NCI-H2107 (cell line): ENCODE measurements at places on chromosomes 3 and 15.

GRCh38 chr3:53544357-53544756 lies 49.9 kb downstream of the CACNA1D start:
- no peak for DNase-seq

- DNase-seq: no peak
These were observed 108.1 kb downstream of the PDZRN3 start for GRCh38 chr3:73516631-73517030.

- DNase-seq: no peak
These were observed 209.2 kb upstream of the ZPLD1 start for GRCh38 chr3:102225407-102226132.

DNA sequence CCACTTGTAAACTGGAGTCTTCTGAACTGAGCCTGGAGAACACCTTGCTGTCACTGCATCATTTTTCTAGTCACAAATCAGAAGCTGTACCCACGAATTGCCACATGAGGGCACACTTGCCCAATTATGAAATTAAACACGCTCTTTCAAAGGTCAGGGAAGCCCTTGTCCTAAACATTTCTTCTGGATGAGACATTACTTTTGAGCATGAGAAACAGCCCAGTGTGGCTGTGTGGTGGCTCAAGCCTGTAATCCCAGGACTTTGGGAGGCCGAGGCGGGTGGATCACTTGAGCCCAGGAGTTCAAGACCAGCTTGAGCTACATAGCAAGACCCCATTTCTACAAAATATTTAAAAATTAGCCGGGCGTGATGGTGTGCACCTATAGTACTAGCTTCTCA lies 27.5 kb upstream of the CFAP161 start:
- peak; percentile 16 for DNase-seq

DNA sequence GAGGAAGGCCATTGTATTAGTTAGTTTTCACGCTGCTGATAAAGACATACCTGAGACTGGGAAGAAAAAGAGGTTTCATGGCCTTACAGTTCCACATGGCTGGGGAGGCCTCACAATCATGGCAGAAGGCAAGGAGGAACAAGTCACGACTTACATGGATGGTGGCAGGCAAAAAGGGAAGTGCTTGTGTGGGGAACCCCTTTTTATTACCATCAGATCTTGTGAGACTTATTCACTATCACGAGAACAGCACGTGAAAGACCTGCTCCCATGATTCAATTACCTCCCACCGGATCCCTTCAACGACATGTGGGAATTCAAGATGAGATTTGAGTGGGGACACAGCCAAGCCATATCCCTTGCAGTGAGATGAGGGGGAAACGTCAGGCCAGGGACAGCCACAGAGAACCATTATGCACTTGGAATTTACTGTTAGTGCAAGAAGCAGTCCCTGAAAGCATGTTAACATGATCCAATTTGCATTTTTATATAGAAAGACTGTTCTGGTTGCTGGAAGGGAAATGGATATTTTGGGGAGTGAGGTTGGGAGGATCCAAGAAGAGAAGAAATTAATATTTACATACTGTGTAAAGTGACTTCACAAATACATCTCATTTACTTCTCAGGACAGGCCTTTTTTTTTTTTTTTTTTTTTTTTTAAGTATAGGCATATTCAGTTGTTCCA lies 87.1 kb downstream of the ARNT2 start:
- no peak for DNase-seq

- no peak for DNase-seq
These were observed 1273.9 kb downstream of the OTOL1 start for GRCh38 chr3:162770551-162770950.

- no peak for DNase-seq
These were observed 185.2 kb downstream of the GHSR start for GRCh38 chr3:172262991-172263608.

- DNase-seq: no peak
These were observed 110.5 kb upstream of the RAP2B start for GRCh38 chr3:153051427-153052095.

GRCh38 chr3:183541738-183542137 lies 13.8 kb downstream of the KLHL6 start:
- no peak for DNase-seq

DNA sequence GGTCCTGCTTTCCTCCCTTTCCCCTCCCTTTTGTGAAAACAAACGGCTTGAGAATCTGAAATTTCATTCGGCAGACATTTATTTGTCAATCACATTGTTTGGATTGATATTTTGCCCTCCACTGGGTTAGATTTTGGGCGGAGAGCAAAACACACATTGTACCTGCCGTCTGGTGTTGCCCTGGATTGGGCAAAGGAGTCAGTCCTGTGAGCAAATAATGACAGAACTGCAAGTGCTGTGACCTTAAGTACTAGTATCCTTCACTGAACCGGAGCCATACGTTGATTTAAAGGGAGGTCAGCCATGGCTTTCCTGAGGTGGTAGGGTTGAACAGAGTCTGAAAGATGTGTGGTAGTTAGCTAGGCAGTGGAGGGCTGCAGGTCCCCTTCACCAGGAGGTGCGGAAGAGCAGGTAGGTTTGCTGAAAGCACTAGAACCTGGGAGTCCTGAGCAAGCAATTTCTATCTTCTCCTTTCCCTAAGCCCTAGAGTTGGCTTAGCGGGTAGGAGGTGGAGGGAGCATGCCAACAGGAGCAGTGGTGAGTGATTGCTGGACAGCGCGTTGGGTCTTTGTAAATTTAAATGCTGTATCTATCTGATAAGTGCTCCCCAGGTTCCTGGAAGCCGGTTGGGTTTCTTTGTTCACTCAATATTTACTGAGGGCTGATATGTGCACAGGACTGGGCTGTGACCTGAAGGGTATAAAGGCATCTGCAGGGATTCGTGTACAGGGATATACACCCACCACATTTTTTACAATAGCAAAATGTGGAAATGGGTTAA lies 2.0 kb downstream of the PDIA5 start:
- no peak for DNase-seq

DNA sequence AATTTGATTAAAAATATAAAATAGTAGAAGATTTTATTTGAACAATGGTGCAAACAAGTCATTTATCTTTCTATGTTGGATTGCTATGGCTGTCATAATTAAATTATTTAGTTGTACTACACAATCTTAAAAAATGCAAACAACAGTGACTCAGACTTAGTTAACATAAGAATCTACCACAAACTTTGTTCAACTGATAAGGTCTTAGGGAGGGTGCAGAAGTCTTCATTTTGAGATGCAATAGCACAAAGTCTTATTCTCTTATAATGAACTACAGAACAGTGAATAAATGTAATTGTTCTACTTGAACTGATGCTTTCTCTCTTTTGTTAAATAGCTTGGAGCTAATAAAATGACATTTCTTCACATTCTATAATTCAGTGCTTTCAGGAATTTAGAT lies 482.8 kb upstream of the NAALADL2 start:
- no peak for DNase-seq

GRCh38 chr15:65902373-65902772 lies 33.1 kb downstream of the RAB11A start:
- no peak for DNase-seq

DNA sequence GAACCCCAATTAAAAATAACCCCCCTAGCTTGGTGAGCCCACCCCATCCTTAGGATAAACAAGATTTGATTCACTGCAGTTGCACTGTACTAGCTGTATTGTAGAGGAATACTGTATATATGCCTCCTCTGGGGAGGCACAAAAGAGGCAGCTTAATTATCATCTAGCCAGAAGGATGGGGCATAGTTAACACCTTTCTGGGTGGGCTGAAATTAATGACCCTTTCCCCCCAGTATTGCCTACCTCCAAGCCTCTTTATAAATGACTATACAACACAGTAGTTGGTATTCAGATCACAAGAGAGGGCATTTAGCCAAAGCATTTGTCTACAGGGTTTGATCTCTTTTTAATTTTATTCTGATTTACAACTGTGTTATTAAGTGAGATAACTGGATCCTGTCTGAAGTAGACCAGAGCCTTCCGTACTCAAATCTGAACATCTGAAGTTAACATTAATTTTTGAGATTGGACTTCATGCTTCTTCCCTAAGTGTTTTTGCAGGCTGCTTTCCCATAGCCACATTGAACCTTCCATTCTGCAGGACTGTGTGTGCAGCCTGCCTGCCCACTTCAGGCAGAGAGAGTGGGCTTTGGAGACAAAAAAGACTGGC lies 807.0 kb upstream of the ARRDC4 start:
- DNase-seq: no peak

DNA sequence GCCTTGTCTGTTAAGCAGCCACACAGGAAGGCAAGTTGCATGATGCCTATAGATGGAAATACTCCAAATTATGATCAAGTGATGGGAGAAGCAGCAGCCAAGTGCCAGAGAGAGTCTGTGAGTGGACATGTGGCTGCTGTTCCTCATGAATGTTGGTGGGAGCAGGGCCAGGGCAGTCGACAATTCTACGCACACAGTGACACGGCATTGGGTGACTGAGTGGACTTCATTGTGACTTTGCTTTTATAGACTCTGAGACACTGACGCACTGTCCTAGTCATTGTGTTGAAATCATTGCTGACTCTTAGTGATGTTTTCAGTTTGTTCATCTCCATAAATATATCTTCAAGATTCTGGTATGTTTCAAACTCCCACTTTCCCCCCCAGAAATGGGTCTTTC lies 246.3 kb upstream of the SEMA6D start:
- no peak for DNase-seq

DNA sequence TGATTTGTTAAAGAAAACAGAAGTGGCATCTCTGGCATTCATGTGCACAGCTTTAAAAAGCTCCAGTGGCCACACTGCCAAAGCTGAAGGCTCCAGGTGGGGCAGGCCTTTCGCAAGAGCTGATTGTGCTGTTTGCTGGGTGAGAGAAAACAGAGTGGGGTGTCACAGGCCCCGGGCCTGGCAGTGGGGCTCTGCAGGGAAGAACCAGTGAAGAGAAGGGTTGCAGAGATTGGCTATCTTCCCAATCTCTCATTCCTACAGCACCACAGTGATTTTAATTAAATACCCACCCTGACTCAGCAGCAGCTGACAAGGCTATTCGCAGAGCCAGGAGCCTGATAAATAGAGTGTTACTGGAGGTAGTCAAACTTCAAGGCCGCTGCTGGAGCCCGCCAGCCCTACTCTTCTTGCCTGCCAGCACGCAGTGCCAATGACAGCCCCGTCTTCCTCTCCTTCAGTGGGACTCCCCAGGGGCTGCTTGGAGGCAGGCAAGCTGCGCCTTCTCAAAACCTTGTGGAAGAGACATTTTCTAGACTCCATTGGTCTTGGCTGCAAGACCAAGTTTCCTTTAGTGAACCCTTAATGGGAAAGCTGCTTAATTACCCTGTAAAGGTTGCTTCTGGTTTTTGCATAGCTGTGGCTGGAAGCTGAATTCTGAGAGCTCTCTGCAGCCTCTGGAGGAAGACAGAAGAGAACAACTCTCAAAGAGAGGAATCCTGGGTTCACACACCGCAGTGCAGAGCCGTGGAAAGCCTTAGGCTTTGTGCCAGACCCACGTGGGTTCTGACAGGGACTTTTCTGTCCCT lies 225.8 kb upstream of the SLCO3A1 start:
- peak; percentile 29 for DNase-seq

- no peak for DNase-seq
These were observed 30.8 kb upstream of the ZBTB38 start for GRCh38 chr3:141337523-141337854.

DNA sequence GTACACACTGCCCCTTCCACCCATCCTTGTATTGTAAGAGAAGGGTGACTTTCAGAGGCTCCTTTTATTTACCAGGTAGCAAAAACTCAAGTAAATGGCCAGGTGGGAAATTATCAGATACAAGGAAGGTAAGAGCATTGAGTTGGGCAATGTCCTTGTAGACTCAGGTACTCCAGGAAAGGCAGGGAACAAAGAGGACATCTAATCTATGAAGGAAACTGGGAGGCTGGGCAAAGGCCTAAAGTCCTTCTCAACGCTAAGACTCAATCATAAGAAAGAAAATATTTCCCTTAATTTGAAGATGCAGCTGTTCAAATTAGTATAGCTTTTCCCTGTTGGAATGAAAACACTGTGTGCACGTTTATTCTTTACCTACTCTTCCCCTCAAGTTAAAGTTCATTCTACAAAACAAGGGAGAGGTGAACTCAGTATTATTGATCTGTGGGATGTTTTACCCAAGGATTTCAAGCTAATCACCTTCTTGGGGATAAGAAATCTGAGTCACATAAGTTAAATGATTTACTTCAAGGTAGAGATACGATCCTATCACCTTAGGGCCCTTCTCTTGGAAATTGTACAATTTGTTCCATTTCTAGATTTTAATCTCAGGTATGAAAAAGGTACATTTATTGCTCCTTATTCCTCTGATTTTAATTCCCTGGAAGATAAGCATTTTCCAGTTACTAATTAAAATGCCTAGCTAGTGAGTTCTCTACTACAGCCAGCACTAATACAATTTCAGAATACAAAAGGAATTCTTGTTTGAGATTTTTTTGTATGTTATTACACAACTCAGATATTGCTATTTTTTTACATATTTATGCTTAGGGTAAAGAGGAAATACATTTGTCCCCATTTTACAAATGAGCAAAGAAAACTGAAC lies 80.6 kb downstream of the PLD1 start:
- no peak for DNase-seq

DNA sequence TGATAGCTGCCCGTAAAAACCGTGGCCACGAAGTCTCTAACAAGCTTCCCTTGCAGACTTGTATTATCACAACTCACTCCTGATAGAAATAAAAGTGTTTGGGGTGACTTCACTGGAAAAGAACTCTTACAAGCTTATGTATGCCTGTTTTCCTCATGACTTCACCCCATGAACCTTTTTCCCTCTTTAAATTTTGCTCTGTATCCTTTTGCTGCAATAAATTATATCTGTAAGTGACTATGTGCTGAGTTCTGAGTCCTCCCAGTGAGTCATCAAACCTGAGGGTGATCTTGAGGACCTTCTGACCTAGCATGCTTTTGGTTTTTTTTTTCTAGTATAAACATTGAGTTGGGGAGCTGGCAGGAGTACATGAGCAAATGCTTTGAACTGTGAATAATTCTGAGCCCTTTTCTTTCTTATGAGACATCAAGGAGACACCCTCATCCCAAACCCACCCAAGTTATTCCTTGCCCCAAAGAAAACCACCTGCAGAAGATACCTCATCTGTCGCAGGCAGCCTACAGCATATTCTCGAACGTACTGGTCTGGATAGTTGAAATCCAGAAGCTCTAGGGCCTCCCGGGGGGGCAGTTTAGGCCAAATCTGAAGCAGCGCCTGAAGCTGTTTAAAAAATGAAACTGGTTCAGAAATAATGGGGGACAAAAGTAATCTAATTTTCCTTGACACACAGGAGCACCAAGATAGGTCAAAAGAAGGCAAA lies 85.9 kb downstream of the FAIM start:
- no peak for DNase-seq

DNA sequence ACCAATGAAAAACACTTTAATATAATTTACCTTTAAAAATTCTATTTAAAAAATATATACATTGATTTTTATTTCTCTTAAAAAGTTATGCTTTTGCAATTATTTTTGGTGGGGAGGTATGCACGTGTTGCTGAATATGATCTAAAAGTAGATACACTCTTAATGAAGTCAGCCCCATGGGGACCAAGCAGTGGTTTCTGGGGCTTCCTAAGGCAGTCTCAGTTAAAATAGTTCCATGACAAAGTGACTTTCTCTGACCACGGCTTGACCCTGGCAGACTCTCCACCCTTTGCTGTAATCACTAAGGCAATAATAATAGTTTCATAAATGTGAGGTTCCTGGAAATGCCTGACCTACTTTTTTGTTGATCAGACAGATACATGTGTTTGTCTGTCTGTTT lies 50.4 kb downstream of the CCR4 start:
- DNase-seq: no peak
